ENCODE measurements at places on chromosomes 5 and 9.

- no peak for DNase-seq
Measured at GRCh38 chr9:14957109-14957508, 46.9 kb upstream of the FREM1 start.

DNA sequence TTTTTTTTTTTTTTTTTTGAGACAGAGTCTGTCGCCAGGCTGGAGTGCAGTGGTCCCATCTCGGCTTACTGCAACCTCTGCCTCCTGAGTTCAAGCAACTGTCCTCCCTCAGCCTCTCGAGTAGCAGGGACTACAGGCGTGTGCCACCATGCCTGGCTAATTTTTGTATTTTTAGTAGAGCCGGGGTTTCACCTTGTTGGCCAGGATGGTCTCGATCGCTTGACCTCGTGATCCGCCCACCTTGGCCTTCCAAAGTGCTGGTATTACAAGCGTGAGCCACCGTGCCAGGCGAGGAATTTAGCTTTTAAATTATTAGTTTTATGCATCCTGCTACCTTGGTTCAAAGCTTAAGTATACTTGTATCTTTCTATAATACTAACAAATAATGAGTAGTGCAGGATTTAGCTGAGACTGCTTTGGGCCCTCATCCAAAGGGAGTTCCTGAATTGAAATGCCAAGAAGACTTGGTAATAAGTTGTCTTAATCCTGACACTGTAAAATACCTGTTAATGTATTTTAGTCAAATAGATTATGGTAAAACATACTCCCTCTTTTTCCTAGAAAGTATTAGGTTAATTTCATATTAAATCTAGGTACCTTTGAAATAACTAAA, 5.0 kb downstream of the CDC42SE2 start:
- DNase-seq: no peak

- no peak for DNase-seq
Measured at GRCh38 chr9:114141553-114142402, 13.6 kb upstream of the COL27A1 start.

- no peak for DNase-seq
Measured at GRCh38 chr9:129584136-129584535, 36.8 kb downstream of the C9orf50 start.

DNA sequence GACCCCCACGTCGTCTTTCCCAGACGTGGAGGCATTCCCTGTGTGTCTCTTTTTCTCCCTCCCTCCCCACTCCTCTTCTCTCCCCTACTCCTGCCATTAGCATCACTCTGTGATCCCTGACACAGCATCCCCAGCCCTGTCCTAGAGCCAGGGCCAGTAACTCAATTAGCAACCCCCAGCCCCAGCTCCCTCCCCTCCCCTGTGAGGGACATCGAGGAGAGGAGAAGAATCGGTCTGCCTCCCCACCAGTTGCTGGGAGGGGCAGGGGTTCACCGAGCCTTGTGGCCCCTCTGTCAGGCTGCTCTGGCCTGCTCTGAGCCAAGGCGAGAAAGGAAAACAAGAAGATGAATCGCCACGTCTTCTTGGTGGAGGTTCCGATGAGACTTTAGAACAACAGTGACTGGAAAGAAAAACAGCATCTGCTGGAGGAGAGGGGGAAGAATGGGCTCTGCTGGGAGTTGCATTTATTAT, 123.1 kb downstream of the PAPPA start:
- DNase-seq: no peak

- DNase-seq: no peak
Measured at GRCh38 chr9:120452631-120453030, 127.3 kb downstream of the CDK5RAP2 start.

- no peak for DNase-seq
Measured at GRCh38 chr9:26954050-26954508, 2.1 kb upstream of the IFT74 start.

GRCh38 chr5:64925123-64925522, 156.4 kb downstream of the CWC27 start:
- DNase-seq: no peak

DNA sequence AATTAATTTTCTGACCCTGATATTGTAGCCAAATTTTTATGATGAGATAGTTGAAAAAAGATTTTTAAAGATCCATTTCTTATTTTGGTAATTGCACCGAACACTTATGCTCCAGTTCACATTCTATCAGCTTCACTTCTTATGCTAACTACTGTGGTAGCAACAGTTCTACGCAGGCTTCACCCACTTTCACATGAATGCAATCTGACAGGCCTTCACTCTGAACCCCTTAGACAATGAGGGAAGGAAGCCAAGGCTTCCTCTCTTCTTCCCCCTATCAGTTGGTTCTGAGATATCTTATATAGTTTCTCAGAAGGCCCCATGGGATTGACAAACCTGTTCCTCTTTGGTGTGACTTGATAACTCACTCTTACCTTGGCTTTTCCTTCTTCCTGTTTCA, 185.8 kb downstream of the CETN3 start:
- DNase-seq: no peak

GRCh38 chr5:2805080-2805479, 53.6 kb upstream of the IRX2 start:
- no peak for DNase-seq

DNA sequence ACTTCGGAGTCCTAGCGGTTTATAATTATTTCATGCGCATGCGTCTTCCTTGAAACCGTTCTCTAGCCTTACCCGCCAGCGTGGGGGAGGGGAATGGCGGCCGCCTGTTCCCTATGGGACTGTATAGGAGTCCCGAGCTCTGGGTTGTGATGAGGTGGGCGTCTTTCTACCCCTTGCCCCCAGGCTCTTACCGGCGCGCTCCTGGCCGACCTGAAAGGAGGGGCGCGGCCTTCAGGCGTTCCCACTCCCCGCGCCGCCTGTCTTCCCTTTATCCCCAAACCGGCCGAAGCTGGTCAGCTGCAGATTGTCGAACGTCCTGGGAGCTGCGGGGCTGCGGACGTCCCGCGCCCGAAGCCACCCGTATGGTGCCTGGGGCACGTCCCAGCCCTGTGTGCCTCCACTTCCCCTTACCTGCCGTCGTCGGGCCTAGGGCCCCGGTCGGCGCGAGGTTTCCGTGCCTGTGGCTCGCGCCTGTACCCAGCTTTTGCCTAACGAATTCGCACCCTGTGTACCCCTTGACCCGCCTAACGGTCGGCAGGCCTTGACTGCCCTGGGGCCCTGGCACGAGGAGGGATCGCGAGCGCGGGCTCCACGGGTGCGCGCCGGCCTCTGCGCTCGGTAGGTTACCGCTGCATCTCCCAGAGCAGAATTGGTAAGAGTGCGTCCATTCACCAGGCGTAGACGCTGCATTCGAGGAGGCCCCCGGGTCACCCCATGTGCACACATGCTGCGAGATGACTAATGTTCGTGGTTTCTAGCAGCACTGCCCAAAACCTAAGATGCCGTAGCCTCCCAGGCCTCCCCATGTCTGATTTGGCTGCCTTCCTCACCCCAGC, 653 bp upstream of the HNRNPH1 start:
- DNase-seq: no peak

GRCh38 chr5:123401320-123401719, 21.9 kb downstream of the CEP120 start:
- no peak for DNase-seq

All from NCI-H187 (cell line).